ENCODE measurements at places on chromosomes 6 and 20.

- no peak for DNase-seq
Observed at GRCh38 chr6:103522045-103522444, 1337.7 kb downstream of the HACE1 start.

DNA sequence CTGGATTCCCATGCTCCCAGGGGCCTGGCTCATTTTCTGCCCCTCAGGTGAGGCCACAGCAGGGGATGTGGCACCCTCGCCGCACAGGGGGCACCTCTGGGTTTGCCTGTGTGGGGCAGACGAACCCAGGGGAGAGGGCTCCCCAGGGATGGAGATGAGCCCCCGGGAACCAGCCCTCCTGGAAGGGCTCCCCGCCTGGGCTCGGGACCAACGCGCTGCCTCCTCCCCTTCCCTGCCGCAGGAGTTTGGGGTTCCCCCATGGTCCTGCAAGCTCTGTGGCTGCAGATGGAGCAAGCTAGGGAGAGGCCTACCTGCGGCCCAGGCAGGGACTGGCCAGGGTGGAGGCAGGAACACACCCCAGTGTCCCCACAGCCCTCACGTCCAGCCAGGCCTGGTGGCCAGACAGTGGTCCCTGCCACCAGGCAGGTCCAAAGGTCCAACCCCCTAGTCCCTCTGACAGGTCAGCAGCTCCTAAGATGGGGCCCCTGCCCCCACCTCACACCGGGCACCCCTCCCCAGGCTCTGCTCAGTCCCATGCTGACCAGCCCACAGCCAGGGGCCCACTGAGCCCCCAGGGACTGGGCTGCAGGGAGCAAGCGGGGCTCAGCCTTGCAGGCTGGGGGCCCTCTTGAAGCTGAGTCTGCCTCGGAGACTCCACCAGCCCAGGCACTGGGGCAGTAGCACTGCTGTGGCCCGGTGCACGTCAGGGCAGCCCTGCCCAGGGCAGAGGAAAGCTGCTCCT is 13.7 kb downstream of the LAMA5 start:
- no peak for DNase-seq

- no peak for DNase-seq
Observed at GRCh38 chr6:93176070-93176469, 243.3 kb downstream of the EPHA7 start.

DNA sequence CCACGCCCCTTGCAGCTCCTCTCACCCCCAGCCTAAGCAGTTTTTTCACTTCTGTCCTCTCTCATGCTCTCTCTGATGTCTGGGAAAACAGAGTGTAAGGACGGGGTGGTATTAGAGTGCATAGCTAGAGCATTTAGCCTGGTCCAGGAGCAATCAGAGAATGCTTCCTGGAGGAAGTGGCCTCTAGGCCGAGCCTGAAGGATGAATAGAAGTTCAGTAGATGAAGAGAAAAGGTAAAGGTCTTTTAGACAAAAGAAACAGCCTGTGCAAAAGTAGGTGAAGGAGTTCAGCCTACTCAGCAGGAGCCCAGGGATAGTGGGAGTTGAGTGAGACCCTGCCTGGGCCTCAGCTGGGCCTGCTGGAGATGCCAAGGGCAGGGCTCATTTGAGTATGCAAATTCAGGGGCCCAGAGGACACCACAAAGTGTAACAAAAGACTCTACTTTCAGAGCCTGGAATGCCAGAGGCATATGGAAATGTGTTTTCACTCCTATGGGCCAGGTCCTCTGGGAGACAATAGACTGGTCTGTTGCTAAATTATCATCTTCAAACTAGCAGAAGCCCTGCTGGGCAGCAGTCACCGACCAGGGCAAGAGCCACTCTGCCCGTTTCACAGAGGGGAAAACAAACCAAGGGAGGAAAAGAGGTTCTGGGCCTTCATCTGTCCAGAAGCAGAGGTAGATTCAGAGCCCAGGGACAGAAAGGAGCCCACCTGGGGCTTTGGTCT is 19.7 kb upstream of the TM9SF4 start:
- no peak for DNase-seq

DNA sequence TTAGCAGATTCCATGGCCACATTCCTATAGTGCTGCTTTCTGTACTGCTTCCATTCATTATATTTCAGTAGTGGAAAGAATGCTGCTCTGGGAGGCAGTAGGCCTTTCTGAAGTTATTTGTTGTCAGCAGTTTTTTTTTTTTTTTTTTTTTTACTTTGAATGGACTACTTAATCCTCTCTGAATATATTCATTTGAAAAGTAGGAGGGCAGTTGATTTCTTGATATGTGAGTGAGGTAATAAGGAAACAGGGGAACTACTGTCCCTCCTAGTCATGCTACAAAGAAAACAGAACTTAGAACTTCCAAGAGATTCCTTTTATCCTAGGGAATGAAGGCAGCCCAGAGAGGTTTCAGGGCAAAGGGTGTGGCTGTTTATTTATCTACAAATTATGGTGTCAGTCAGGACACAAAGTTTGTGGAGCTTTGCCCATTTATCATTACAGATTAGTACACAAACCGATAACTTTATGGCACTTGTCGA is 155.9 kb downstream of the JARID2 start:
- no peak for DNase-seq

DNA sequence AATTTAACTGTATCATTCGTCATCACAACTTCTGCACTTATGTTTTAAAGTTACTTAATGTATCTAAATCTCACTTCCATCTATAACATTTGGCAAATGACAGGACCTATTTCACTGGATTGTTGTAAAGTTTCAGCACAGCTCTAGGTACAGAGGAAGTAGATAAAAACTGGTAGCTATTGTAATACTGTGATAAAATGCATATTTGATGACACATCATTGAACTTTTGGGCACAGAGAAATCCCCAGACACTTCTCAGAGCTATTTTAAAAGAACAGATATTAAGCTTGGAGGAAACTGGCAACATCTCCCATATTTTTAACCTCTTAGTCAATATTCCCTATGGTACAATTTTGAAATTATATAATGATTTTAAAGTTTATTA is 138.7 kb downstream of the RFPL4B start:
- DNase-seq = no peak

DNA sequence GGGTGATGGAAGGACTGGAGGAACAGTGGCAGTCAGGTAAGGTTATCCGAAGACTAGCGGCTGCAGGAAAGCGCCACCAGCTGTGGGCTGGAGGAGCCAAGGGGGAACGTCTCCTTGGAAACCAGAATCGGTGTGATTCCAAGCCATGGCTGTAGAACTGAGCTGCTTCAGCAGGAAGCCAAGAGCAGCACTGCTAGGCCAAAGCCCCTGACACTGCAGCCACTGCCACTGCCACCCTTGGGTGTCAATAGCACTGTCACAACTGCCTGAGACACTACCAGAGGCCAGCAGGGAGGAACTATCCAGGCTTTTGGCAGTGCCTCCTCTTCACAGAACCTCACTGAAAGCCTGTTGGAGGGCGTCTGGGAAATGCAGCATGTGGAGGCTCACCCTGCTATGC is 289.6 kb upstream of the SUPT3H start:
- no peak for DNase-seq

DNA sequence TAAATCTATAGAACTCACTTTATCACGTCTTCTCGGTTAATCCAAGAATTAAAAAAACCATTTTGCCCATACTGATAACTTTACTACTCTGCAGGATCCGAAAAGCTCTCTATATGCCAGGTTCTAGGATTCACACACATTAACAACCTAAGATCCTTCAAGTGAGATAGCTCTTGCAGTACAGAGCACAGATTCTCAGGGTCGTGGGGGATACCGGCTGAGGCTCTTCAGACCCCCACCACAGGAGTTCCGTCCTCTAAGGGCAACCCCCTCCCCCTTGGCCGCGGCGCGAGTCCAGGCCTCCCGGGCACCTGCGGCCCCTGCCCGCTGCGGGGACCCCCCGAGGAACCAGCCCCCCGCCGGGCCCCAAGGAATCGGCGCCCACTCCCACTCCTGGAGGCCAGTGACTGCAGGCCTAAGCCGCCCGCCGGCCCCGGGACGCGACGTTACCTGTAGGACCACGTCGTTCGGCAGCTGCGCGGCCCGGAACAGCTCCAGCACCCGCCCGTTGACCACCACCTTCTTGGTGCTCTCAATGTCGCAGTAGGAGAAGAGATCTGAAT is 892 bp downstream of the REPS1 start:
- DNase-seq = peak; percentile 17

DNA sequence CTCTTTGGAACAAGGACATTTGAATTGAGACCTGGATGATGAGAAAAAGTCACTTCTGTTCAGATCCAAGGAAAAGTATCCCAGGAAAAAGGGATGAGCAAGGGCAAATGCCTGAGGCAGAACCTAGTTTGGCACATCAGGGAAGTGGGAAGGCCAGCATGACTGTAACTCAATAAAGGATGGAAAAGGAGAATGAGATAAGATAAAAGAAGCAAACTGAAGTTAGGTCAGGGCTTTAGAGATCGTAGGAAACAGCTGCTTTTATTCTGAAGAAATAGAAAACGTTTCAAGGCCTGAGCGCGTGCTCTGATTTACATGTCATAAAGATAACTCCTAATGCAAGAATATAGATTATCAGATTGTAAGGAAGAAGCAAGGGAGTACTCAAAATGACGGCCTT is 450.0 kb downstream of the FRK start:
- DNase-seq = no peak

GRCh38 chr6:56079751-56080540 is 167.4 kb downstream of the COL21A1 start:
- peak; percentile 73 for DNase-seq

- DNase-seq = no peak
Observed at GRCh38 chr6:6870921-6871320, 236.8 kb upstream of the RREB1 start.

DNA sequence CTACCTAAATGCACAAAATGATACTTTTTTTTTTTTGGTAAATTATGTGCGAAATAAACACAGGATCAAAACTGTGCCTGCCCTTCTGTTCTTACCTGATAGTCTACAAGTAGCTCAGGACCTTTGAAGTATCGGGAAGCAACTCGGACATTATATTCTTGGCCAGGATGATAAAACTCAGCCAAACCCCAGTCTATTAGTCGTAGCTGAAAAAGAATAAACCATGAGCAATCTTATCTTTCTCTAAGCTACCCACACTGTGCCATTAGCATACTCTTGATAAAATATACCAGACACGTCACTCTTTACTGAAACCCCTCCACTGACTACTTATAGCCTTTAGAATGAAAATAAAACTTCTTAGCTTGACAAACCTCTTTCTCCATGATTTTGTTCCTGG is 29.8 kb upstream of the TBC1D20 start:
- DNase-seq = no peak

DNA sequence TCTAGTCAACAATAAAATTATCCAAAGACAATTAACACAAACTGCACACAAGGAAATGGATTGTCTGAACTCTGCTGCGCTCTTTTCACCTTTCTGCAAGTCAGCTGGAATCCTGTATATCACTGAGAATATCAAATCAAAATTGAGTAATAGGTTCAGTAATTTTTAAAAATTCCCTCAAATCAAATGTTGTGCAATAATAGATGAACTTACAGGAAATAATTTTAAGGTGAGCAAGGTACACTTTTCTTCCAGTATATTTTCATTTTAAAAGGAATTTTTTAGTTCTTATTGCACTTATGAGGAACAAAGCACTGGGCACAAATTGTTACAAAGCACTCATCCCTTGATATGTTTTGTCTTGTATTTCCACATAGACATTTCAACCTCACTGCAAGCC is 1.2 kb downstream of the SAYSD1 start:
- no peak for DNase-seq

DNA sequence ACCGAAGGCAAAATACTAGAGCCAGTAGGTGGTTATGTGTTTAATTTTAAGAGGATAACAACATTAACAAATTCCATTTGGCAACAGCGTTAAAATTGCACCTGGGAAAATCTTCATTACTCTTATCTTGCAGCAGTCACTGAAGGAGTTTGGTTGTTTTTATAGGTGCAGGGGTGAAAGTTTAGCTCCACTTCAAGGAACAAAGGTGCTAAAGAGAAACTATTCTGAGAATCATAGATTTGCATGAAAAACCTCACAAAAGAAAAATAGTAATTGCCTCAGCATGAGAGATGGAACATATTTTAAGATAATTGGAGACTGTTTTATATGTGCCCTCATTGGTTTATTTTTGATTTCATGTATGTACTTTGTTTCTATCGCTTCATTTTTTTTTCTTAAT is 444.4 kb downstream of the UTRN start:
- DNase-seq = no peak

- DNase-seq = no peak
Observed at GRCh38 chr6:161583584-161583983, 309.7 kb upstream of the AGPAT4 start.

DNA sequence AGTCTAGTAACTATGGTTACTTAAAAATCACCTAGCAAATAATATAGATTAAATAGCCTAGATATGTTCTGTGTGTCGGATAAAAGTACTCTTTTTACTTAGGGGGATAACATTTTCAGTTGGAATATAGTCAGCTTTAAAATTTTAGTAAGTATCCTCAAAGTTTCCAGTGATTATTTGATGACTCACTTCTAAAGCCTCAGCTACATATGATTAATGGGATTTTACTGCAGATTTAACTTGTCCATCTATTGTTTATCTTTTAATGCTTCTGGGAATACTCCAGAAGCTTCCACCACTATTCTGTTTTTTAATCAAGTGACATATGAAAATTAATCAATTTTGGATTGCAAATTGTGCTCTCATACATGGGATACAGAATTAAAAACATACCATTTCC is 8.7 kb upstream of the TENT5A start:
- peak; percentile 55 for DNase-seq

GRCh38 chr6:57086843-57087242 is 3.1 kb upstream of the ZNF451 start:
- DNase-seq = no peak

DNA sequence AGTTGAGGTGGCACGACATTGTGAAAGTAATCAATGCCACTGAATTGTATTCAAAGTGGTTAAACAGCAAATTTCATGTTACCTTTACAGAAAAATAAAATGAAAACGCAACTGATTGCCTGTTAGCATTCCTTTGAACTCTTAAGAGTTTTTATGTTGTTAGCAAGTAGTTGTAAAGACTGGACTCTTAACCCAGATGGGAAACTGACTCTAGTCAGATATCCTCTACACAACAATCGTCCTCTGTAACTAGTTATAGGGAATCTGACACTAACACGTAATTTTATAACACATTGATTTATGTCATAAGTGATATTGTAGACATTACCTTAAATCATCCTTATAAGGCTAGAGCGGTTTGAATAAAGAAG is 3.0 kb upstream of the FBXO9 start:
- no peak for DNase-seq

DNA sequence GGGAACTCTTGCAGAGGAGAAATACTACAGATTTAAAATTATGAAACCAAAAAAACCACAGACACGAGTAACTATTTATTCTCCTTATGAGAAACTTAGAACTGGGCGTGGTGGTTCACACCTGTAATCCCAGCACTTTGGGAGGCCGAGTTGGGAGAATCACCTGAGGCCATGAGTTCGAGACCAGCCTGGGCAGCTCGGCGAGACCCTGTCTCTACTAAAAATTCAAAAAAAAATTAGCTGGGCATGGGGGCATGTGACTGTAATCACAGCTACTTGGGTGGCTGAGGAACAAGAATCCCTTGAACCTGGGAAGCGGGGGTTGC is 36.8 kb downstream of the SSR1 start:
- DNase-seq = no peak

- DNase-seq = peak; percentile 32
Observed at GRCh38 chr20:32368925-32369324, 10.8 kb downstream of the ASXL1 start.

All from astrocyte of the spinal cord (primary cell).